WERI-Rb-1 (cell line): ENCODE measurements at places on chromosomes 13 and 19.

DNA sequence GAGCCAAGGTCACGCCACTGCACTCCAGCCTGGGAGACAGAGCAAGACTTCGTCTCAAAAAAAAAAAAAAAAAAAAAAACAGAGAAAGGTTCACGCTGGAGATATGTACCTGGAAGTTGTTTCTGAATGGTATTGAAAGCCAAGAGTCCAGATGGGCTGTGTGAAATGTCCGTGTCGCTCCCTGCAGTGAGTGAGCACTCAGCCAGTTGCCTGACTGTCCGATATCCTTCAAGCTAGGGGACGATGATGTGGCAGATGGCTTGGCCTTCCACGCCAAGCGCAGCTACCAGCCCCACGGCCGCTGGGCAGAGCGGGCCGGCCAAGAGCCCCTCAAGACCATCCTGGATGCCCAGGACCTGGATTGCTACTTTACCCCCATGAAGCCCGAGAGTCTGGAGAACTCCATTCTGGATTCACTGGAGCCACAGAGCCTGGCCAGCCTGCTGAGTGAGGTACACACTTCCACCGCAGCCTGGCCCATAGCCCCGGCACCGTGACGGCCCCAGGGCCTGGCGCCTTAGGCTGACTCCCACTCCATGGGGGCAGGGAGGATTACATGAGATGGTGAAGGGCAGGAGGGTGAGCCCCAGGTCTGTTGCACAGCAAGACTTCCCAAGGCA, 11.7 kb upstream of the OVOL3 start:
- DNase-seq = no peak

DNA sequence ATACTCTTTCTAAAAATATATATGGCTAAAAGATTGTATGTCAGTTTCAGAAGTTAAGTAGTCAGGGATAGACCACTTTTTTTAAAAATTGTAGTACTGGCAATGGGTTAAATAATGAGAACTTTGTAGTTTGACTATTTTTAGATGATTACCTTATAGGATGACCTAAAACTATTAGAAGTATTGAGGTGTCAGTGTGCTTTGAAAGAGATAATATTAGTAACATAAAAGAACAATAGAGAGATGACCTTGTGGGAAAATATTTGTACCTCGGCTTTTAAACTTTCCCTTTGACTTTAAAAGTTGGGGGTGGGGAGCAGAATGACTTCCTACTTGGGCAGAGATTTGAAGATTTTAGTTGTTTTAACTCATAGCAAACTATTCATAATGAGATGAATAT, 48.3 kb downstream of the SLAIN1 start:
- DNase-seq = no peak

- DNase-seq = no peak
Observed at GRCh38 chr19:48625891-48626327, 6.6 kb downstream of the SPHK2 start.

DNA sequence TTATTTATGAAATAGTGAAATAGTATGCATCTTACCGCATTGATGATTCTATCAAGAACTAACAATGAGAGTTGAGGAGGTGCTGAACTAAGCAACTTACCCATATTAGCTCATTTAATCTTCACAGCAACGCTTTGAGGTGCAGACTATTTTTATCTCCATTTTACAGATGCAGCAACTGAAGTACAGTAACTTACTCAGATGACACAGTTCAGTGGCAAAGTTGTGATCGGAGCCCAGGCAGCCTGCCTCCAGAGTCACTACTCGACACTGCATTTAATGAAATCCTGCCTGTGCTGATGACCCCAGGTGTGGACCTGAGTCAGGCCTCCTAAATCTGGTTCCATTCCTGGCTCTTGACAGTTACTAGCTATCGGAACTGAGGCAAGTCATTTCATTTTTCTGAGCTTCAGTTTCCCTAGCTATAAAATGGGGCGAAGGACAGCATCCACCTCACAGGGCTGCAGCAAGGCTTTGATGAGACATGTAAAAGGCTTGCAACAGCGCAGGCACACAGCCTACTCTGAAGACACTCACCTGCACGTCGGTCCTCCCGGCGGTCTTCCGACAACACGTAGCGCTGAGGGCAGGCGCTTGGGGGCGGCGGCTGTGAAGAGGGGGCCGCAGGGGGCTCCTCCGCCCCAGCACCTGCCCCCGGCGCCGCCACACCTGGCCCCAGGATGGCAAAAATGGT, 1.5 kb downstream of the MYPOP start:
- no peak for DNase-seq

DNA sequence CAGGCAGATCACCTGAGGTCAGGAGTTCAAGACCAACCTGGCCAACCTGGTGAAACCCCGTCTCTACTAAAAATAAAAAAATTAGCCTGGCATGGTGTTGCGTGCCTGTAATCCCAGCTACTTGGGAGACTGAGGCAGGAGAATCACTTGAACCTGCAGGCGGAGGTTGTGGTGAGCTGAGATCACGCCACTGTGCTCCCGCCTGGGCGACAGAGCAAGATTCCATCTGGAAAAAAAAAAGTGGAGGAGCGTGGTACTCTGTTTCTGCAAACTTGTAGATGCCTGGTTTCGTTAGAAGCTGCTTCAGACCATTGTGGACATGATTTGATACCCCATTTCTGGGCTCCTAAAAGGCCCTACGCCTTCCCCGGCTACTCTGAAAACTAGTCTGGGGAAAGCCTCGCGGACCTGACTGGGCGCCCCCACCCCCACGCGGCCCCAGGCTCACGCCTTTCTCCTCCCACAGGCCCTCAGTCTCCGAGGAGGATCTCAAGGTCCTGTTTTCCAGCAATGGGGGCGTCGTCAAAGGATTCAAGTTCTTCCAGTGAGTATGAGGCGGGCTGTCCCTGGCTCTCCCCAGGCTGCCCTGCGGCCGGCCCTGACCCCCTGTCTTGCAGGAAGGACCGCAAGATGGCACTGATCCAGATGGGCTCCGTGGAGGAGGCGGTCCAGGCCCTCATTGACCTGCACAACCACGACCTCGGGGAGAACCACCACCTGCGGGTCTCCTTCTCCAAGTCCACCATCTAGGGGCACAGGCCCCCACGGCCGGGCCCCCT, 11.5 kb downstream of the PLPPR3 start:
- DNase-seq = no peak
